ENCODE measurements at places on chromosomes 7 and 10. TPM values are rescaled to one million over a fixed set of nuclear protein-coding genes. Genes with fewer than 3 reads are reported as not detected.

The ADGRA1 gene
- not detected for total RNA-seq

The ANKRD30A gene
- not detected for total RNA-seq

The ARHGEF5 gene
- total RNA-seq, result 2.0 TPM

The UCN3 gene
- total RNA-seq, result not detected

The AKR1E2 gene
- total RNA-seq, result 5.7 TPM

The PRKAR1B gene
- 10.3 TPM for total RNA-seq

The SPDYE6 gene
- total RNA-seq, result not detected

The UPK3B gene
- total RNA-seq, result not detected

The KCNH2 gene
- total RNA-seq, result not detected

The CTAGE6 gene
- total RNA-seq, result 0.59 TPM

The OR6B1 gene
- not detected for total RNA-seq

Data from subcutaneous preadipocyte (primary cell).